ENCODE measurements at places on chromosomes 2 and 18. TPM values are rescaled to one million over a fixed set of nuclear protein-coding genes. Genes with fewer than 3 reads are reported as not detected.

DNA sequence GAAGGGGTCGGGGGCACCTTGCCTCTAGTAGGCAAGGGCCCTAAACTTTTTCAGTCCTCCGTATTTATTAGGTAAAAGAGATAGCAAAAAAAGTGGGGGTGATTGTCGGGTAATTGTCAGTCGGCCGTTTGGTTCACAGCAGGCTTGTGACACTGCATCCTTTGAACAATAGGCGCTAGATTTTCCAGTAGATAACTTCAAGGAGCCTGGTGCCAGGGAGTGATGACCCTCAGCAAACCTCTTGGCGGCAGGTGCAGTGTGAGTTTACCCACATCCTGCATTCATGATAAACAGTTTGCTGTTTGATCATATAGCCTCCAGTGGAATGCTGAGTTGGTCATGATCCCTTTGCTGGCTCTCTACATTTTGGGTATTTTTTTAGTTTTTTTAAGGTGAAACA lies 22.9 kb downstream of the SERPINB8 start:
- no peaks in the 10 kb centered on the region for H3K27me3 ChIP-seq
- no peak overlapping the region for H3K4me3 ChIP-seq
- no peaks in the 10 kb centered on the region for H3K36me3 ChIP-seq
- H3K27ac ChIP-seq: no peak overlapping the region
- no peak for DNase-seq

Gene MALL
- total RNA-seq: 7.2 TPM

- no peak for DNase-seq
- H3K27ac ChIP-seq: no peak overlapping the region
- no peak overlapping the region for H3K4me3 ChIP-seq
- no peaks in the 10 kb centered on the region for H3K4me1 ChIP-seq
These were observed 63.6 kb upstream of the CAVIN2 start for GRCh38 chr2:191910518-191910917.

Gene DSG4
- not detected for total RNA-seq

Gene ITPRIPL1
- total RNA-seq: 3.4 TPM

Gene GPAT2
- 10.3 TPM for total RNA-seq

- DNase-seq: peak; percentile 76
- H3K4me3 ChIP-seq: peak overlapping the region; percentile 34
- H3K27me3 ChIP-seq: no peaks in the 10 kb centered on the region
- peak overlapping the region; percentile 80 for H3K27ac ChIP-seq
These were observed 120.3 kb downstream of the GYPC start for GRCh38 chr2:126776255-126776654.

Gene CYP27A1
- 20.5 TPM for total RNA-seq

GRCh38 chr2:230781130-230781797 lies 68.6 kb downstream of the CAB39 start:
- no peak for DNase-seq
- H3K4me3 ChIP-seq: no peak overlapping the region
- peaks cover 6% of the 10 kb centered on the region for H3K36me3 ChIP-seq
- no peaks in the 10 kb centered on the region for H3K27me3 ChIP-seq
- H3K4me1 ChIP-seq: peaks cover 9% of the 10 kb centered on the region
- peak overlapping the region; percentile 68 for H3K27ac ChIP-seq

Gene CD28
- total RNA-seq: 22.4 TPM
